ENCODE measurements at places on chromosomes 4 and X.

DNA sequence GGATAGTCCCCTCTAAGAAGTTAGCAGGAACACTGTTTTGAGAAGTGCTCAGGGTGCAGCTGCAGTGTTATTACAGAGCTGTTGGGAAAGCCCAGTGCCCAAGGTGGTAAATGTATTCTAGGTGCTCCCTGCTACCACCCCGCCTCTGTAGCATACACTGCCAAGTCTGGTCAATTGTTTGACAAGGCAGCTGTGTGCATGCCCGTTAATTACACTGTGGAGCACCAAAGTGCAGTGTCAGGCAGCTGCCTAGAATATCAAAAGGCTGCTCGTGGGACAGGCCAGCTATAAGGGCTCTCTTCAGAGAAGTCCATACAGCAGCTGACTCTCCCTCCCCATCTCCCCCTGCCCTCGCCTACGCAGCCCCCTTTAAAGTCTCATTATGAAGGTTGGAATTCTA lies 99.9 kb upstream of the KLHL13 start:
- DNase-seq: no peak

GRCh38 chr4:174422893-174423256 lies 99.4 kb downstream of the HPGD start:
- DNase-seq: no peak

DNA sequence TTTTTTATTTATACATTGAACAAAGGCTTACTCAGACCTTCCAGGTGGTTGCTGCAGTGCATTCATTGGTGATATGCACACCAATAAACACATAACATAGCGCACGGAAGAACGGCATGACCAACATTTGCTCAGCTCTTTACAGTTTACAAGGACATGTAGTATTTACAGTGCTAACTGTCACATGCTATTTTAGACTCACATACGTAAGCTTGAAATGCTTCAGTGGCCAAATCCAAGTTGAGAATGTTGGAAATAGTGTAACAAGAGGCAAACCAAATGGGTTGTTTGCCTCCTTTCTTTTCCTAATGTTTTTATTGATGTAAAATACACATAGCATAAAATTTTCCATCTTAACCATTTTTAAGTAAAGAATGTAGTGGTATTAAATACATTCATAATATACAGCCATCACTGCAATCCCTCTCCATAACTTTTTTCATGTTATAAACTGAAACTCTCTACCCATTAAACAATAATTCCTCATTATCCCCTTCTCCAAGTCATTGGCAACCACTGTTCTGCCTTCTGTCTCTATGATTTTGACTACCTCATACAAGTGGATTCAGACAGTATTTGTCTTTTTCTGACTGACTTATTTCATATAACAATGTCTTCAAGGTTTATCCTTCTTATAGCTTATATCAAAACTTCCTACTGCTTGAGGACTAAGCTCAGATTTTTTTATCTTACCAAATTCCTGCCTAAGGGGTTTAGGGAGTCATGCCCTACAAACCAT lies 1722.9 kb upstream of the AGA start:
- no peak for DNase-seq

- DNase-seq: no peak
Observed at GRCh38 chr4:124854968-124855367, 142.4 kb upstream of the ANKRD50 start.

DNA sequence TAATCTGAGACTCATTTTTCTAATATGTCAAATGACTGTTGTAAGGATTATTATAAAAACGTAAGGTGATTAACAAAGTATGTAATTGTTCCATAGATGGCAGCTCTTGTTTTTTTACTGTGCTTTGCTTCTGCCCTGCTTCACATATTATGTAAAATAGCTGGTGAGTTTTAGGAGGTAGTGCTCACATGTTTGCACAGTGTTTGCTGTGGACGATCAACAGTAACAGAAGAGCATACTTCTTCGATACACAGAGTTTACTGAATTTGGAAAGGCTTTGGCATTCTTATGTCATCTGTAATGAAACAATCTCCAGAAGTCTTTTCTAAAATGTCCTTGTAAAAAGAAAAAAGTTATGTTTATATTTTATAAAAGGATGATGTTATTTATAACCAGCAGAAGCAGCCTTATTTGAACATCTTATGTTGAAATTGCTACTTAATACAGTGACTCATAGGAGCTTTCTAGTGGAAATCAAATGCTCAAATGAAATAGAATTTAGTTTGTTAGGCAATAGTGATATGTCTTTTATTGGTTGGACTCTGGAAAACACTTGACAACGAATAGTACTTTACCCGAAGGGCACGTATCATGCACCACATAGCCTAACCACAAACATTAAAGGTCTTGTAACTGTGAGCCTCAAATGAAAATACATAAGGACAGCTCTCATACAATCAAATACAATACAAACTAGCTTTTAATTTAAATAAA lies 1.9 kb upstream of the MTTP start:
- DNase-seq: no peak

DNA sequence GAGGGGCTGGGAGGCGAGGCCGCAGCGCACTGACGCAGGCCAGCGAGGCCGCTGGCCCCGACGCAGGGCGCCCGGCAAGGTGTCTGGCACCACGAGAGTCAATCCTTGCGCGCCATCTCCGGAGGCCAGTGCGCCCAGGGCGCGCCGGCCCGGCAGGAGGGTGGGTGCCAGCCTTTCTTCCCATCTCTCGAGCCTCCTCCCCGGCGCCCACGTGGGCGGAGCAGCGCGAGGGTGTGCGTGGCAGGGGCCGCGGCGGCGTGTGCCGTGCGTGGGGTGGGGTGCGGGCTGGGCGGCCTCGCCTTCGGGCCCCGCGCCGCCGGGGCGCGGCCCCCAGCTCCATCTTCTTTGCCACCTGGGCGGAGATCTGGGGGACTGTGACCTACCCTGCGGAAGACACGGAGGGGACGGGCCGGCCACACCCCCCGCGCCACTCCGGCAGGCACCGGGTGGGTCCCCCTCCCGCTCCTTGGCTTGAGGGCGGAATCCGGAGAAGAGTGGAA lies 877 bp downstream of the JAKMIP1 start:
- no peak for DNase-seq

- no peak for DNase-seq
Observed at GRCh38 chr4:123591875-123592274, 195.3 kb downstream of the SPRY1 start.

- DNase-seq: peak; percentile 4
Observed at GRCh38 chrX:80879143-80879542, 69.5 kb upstream of the BRWD3 start.

DNA sequence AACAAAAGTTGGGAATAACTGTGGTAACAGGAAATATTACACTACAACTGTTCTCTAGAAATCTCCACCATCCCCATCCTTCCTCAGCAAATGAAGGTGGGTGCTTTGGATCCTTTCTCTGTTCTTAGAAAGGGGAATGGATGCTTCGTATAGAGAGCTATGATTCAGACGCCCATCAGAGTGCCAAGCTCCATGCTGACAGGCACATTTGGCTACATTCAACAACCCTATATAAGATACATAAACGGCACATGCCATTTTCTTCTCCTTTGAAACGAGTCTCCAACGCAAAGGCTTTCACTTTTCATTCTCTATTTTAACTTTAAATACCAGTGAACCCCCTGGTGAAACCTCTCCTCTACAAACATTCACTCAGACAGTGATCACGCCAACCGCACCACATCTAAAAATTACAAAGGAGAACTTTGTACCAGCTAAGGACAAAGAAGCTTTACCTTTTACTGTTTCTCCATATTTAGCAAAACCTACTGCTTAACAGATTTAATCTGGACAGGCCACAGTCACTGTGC lies 172.5 kb downstream of the TSPAN5 start:
- no peak for DNase-seq

DNA sequence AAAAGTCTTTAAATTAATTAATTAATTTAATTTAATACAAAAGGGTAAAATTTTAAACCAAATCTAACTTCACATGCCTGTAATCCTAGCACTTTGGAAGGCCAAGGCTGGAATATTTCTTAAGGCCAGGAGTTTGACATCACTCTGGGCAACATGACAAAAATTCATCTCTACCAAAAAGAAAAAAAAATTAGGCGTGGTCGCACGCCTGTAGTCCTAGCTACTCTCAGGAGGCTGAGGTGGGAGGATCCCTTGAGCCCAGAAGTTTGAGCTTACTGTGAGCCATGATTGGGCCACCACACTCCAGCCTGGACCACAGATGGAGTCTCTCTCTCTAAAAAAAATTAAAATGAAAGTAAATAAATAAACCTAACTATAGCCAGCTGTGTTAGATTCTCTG lies 39.2 kb upstream of the ANTXR2 start:
- DNase-seq: peak; percentile 44

- DNase-seq: no peak
Observed at GRCh38 chr4:109174224-109174953, 128.1 kb downstream of the COL25A1 start.

DNA sequence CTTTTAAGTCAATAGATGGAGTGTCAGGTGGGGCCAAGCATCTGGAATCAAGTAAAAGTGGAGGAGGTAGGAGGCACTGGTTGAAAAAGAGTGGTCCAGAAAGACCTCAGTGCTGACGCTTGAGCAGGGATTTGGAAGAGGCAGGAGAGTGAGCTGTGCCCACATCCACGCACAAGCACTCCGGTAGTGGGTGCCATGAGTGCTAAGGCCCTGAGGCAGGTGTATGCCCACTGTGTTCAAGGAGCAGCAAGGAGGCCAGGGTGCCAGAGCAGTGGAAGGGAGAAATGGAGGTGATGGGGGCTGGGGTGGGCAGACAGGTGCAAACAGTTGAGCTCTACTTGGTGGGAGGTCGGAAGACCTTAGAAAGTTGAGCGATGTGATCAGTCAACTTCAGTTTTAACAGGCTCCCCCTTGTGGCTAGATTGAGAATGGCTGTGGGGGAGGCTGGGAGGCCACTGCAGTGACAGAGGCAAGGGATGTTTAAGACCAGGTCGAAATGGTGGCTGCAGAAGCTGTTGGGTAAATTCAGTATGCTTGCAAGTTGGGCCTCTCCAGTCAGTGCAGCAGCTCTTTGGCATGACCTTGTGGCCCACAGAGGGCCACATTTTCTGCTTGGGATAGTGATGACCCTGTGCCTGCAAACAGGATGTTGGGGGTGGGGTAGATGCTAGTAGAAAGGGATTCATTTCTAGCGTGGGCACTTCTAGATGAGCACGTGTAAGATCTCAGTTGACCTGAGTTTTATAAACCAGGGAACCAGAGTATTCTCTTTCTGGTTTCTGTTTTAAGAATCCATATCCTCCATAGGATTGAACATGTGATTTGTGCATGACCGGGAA lies 12.7 kb downstream of the TKTL1 start:
- DNase-seq: peak; percentile 44

- DNase-seq: no peak
Observed at GRCh38 chr4:2786794-2787229, 6.1 kb upstream of the SH3BP2 start.

DNA sequence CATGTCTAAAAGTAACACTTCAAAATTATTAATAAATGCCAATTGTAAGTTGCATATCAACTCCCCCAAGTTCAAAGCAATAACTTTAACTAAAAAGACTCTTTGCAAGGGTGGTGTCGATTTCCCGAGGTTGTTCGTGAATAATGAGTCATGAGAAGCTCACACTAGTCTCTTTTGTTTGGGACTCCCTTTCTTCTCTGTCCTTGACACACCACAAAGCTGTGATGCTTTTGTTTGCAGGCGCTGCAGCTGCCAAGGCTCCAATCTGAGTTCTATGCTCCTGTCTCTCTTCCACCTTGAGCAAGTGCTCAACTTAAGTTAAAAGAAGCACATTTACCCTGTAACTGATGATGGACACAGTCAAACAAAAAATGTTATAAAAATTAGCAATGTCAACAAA lies 65.9 kb downstream of the FAT1 start:
- no peak for DNase-seq

- DNase-seq: no peak
Observed at GRCh38 chr4:173543266-173543665, 13.2 kb upstream of the HAND2 start.

- DNase-seq: no peak
Observed at GRCh38 chr4:1873776-1874175, 2.6 kb downstream of the NSD2 start.

GRCh38 chrX:22056235-22056634 lies 24.1 kb downstream of the PHEX start:
- DNase-seq: no peak

- no peak for DNase-seq
Observed at GRCh38 chr4:27018076-27018475, 157.4 kb downstream of the STIM2 start.

- no peak for DNase-seq
Observed at GRCh38 chrX:9707306-9708033, 58.2 kb downstream of the GPR143 start.

GRCh38 chr4:159206427-159206871 lies 103.6 kb downstream of the RAPGEF2 start:
- no peak for DNase-seq

DNA sequence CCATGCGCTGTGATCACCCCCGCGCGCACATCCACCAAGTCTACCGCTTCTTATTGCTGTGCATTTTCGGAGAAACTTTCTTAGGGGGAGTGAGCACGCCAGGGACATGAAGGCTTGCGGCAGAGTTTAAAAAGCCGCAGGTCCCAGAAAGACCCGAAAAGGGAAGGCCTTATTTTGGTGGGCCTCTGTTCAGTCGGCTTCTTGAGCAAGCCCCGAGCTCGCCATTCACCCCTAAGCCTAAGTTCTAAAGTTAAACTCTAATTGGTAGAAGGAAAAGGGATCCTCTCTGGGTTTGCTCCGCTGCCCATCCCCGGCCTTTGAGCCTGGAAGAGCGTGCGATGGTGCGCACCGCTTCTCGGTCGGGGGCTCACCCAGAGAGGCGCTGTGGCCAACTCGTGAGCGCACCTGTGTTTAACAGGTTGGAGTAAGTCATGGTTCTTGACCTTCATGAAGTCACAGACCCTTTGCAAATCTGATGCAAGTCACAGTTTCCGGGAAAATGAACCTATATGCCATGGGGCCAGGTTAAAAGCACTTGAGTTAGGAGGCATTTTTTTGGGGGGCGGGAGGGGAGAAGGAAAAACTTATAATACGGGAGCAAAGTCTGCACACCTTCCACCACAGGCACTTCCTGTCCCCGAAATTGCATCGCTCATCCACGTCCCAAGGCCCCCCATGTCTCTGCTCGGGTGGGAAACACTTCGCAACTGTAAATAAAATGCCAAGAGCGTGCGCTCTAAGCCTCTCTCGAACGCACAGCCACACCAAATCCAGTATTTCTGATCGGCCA lies 1.9 kb downstream of the PHOX2B start:
- DNase-seq: no peak

DNA sequence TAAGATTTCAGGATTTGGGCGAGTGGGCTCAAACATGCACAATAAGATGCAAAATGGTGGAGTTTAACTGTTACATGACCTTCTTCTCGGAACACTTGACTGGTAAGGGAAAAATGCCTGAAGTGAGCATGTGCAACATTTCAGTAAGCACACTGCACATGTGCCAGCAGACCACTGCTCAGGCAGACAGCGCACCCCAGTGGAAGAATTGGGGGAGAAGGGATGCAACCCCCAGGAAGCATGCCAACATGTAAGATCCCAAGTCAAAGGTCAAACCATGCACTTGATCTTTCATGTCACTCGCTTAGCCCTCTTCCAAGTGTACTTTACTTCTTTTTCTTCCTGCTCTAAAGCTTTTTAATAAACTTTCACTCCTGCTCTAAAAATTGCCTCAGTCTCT lies 256.3 kb downstream of the CENPC start:
- DNase-seq: no peak

- no peak for DNase-seq
Observed at GRCh38 chrX:63581398-63581797, 203.6 kb downstream of the ARHGEF9 start.

- no peak for DNase-seq
Observed at GRCh38 chr4:38662522-38663089, 1.4 kb upstream of the KLF3 start.

- DNase-seq: no peak
Observed at GRCh38 chrX:8390771-8391170, 73.9 kb upstream of the VCX3B start.

All from tibial nerve (tissue), 4 donors.